Daoy (cell line): ENCODE measurements at places on chromosomes 11 and 22. TPM values are rescaled to one million over a fixed set of nuclear protein-coding genes. Genes with fewer than 3 reads are reported as not detected.

The ZNF214 gene
- total RNA-seq: 1.8 and 4.6 TPM in 2 replicates

The MAJIN gene
- not detected in 2 replicates for total RNA-seq

The ENTHD1 gene
- total RNA-seq: not detected in 2 replicates

The TMEM86A gene
- total RNA-seq: 0.40 and 0.65 TPM in 2 replicates

The APOC3 gene
- not detected in 2 replicates for total RNA-seq

The ARHGAP8 gene
- total RNA-seq: 4.6 and 28.2 TPM in 2 replicates

The KRTAP5-10 gene
- total RNA-seq: not detected in 2 replicates

- peak; percentile 76 for DNase-seq
Measured at GRCh38 chr22:24521791-24522245, 26.7 kb downstream of the UPB1 start.

DNA sequence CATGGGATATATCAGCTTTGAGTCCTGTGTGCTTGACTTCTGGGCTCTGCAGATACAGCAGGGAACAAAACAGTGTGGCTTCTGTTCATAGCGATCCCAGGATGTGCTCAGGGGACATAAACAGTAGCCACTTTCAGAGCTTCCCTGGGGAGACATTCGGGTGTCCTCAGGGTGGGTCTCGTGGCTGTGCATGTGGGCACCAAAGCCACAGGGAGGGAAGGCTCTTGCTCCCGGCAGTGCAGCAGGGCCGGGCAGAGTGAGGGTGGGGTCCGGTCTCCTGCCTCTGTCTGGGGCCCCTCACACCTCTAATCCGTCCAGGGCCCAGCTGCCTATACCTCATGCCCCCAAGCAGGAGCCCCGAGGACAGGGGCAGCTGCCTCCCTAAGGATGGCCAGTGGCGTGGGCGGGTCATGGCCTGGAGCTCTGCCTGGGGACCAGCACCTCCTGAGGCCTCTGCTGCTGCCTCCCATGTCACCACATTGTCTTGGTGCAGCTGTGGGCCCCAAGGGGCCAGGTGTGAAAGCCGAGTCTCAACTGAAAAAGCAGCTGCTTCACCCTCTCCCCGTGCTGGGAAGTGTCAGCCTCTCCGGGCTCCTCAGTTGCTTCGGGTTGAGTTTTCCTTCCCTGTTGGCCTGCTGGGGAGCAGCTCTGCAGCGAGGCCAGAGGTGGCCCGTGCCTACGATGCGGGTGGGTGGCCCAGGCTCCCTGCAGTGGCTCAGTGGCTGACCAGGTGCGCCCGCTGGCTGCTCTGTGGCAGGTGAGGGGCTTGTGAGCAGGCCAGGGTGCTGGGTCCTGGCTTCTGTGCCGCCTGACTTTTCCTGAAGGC is 3.8 kb downstream of the TPCN2 start:
- DNase-seq: no peak

DNA sequence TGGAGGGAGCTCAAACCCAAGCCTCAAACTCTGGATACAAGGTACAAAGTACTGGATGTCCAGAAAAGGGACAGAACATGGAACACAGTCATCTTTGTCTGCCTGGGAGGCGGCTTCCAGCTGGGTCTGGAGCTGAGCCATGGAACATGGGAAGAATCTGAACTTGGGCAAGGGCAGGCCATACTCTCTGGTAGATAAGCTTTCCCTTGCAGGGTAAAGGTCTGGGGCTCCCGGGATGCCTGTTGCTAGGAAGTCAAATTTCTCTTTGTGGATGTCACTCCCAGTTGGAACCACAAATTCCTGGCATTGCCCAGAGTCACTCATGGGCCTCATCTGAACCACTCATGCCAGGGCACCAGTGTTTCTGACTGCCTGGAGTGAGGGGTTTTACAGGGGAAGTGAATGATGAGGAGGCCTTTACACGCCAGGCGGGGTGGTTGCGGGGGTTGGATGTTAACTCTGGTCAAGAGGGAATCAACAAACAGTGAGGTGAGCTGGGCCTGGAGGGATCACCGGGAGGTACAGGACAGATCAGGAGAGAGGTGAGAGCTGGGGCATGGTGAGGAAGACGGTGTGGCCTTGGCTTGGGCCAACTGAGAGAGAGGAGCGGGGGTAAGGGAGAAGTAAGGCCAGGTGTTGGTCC is 5.7 kb downstream of the FTH1 start:
- peak; percentile 79 for DNase-seq

DNA sequence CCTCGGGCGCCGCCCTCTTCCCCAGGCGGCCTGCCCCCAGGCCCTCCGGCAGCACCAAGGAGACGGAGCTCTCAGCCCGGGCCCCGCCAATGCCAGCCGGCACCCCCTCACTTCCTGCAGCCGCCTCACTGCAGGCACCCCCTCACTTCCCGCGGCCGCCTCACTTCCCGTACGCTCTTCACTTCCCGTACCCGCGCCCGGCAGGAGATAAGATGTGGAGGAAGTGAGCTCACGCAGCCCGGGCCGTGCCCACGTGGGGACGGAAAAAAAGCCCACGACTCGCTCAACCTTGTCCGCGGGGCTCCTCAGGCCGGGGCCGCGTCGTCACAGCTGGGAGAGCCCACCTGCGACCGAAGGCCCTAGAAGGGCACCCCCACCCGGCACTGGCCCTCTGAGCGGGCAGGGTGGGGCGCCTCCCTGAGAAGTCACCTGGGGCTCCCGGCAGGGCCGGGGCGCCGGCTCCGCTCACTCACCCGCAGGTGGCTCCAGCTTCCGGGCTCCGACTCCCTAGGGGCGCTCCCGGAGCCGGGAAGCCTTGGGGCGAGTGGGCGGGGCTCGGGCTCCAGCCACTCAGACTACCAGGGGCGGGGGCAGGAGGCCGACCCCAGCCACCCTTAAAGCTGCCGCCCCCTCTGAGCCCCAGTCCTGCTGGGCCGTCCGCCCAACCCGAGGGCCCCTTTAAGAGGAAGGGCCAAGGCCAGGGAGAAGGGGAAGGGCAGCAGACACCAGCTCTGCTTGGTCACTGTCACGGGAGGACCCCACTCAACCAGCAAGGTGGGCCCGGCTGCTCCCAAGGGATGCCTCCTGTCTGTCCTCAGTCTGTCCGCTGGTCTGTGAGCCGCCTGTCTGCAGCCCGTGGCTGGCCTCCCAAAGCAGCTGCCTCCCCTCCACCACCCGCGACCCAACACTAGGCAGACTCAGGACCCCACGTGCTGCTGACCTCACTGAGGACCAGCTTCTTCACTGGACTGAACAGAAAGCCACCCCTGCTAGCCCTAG is 31.4 kb downstream of the PISD start:
- peak; percentile 93 for DNase-seq

DNA sequence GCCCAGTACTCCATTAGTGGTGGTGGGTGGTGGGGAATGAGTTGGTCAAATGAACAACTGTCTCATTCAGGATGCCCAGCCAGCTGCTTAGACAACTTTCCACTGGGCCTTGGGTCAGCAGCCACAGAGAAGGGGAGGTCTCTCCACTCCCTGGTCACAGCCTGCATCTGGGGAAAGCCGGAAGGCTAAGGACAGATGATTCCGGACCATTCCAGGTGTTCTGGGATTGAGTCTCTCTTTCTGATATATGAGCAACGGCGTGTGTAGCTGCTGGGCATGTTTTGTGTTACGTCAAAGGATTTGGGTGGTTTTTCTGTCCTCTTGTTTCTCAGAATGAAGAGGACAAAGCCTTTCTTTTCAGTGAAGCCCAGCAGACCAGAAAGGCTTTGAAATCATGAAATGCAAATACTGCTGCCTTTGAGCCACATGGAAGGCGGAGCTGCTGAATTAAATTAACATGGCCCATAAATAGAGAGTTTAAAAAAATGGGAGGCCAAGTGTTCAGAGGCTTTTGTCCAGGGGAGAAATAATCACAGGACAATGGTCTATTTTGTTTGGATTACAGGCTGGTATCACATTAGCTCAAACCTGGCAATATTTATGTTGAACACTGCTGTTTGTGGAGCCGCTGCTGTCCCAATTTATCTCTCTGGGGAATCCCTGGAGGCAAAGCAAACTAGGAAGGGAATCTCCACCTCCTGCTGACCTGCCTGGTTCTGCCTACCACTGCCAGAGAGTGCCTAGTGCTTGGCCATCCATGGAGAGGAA is 234.4 kb upstream of the E2F8 start:
- DNase-seq: no peak

GRCh38 chr22:38774496-38775166 is 18.8 kb upstream of the SUN2 start:
- DNase-seq: no peak

- no peak for DNase-seq
Measured at GRCh38 chr11:82049199-82049598, 684.5 kb downstream of the FAM181B start.

GRCh38 chr11:34564807-34565241 is 51.2 kb upstream of the ELF5 start:
- no peak for DNase-seq

GRCh38 chr11:646214-646613 is 9.1 kb downstream of the DRD4 start:
- no peak for DNase-seq

DNA sequence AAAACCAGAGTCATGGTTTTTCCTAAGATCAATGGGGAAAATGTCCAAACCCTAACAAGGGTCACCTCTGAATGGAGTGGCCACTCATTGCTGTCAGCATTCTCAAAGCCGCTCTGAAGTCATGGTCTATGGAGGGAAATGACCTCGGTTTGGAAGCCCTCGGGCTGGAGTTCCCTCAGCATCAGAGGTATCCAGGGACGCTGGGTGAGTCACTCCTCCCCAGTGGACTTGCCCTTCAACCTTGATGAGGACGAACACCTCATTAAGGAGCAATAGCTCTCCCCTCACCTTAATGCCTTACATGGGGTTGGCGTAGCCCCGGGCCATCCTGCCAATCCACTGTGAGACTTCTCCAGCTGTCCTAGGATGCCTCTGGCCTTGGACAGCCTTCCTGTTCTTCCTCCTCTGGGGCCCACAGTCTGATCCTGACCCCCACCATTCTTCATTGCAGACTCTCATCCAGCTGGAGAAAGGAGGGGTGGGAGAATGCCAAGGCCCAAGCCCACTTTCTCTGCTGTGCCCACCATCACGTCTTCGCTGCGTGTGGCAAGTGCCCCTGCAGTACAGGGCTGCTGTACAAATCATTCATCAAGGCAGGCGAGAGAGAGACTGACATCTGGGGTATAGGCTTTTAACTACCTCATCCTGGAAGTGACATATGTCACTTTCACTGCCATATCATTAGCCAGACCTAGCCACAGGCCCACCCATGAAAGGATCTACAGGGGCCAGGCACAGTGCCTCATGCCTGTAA is 25.4 kb upstream of the MYH9 start:
- peak; percentile 55 for DNase-seq

DNA sequence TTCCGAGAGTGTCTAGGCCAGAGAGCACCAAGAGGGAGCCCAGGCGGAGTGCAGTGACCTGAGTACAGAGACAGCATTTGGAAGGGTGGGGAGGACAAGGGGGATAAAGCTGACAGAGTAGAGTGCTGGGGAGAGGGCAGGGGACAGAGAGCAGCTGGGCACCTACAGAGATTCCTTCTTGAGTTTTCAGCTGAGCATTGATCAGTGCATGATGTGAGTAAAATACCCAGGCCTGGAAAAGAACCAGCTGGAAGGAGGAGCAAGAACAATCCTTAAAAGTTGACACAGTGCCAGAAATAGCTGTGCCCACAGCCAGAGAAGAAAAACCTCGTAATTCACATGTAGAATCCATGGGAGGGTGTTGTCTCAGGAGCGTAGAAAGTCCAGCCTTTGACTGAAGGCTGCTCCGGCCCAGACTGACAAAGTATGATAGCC is 33.9 kb upstream of the PANX2 start:
- no peak for DNase-seq

DNA sequence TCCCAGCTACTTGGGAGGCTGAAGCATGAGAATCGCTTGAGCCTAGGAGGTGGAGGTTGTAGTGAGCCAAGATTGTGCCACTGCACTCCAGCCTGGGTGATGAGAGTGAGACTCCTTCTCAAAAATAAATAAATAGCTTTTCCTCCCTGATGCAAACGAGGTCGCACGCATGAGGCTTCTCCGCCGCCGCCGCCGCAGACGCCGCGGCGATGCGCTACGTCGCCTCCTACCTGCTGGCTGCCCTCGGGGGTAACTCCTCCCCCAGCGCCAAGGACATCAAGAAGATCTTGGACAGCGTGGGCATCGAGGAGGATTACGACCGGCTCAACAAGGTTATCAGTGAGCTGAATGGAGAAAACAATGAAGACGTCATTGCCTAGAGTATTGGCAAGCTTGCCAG is 20.0 kb upstream of the RAB39A start:
- DNase-seq: no peak

DNA sequence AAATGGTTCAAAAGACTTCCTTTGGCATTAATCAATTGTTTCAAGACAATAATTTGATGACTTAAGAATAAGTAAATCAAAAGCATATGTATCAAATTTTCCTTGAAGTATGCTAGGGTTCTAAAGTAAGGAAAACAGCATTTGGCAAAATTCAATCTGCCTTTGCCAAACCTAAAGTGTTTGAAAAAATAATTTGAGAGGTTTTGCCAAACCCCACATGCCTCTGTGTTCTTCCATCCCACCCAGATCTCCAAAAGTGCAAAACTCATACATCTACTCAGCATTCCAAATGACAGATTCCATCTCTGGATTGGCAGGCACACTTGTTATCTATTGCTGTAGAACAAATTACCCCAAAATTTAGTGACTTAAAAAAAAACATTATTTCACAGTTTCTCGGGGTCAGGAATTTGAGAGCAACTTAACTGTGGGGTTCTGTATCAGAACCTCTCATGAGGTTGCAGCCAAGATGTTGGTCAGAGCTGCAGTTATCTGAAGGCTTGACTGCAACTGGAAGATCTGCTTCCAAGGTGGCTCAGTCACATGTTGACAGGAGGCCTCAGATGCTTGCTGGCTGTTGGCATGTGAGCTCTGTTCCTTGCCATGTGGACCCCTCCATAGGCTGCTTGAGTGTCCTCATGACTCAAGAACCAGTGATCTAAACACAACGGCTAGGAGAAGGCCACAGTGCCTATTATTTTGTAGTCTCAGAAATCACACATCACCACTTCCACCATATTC is 100.6 kb upstream of the ARHGAP42 start:
- no peak for DNase-seq

GRCh38 chr22:43910178-43910695 is 13.4 kb upstream of the PNPLA3 start:
- DNase-seq: no peak

DNA sequence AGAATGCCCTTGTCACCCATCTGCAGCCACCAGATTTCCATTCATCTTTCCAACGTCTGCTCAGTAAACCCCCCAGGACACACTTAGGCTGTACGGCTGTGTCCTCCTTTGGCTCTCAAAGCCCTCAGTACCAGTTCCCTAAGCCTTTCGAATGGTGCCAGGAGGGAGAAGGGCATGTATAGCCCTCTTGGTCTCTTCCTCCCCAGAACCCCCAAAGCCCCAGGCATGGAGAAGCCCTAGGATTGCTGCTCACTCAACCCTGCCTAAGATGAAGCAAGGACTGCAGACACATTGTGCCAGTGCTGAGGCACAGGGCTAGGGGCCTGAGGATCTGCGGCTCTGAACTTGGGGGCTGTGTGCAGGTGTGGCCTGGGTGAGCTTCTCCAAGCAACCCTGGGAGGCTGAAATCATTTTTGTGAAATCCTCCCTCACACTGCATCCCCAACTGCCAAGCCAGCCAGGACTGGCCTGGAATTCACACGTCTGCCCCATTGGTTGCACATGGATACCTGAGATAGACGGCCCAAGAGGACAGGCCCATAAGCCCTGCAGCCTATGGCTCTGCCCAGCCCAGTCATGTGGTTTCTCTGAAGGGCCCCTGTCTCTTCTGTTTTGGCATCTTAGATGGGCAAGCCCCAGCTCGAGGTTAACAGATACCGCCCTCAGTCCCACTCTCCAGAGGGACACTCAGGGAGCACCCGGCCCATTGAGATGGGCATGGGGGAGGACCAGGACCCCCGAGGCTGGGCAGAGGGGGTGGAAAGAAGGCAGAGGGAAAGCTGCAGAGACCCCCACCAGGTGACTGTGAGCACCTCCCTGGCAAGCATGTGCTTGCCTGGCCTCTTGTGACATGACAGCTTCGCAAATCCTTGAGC is 34.0 kb downstream of the KCNQ1OT1 start:
- DNase-seq: no peak
